Stimulated activated CD8-positive, alpha-beta memory T cell treated with anti-CD3 and anti-CD28 coated beads, Interleukin-4, amount 100 ng/mL, for 1 hour (primary cell): ENCODE measurements at places on chromosomes 1 and 21.

- no peak for DNase-seq
These were observed 18.2 kb upstream of the MPZL1 start for GRCh38 chr1:167703557-167703956.

DNA sequence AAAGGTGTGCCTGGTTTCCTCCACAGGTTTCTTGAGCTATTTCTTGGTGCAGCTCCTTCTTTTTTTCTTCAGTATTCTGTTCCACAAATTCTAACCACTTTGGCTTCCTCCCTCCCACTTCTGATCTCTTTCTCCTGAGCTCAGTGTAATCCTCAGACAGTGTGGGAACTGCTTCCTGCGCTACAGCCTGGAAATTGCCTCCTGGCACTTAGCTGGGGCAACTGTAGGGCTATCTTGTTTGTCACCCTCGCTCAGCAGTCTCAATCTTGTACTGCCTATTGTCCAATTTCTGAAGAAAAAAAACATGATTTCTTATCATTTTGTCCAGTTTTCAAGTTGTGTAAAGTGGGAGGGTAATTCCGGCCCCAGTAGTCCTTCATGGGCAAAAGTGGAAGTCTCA is 24.0 kb upstream of the GALNT2 start:
- no peak for DNase-seq

DNA sequence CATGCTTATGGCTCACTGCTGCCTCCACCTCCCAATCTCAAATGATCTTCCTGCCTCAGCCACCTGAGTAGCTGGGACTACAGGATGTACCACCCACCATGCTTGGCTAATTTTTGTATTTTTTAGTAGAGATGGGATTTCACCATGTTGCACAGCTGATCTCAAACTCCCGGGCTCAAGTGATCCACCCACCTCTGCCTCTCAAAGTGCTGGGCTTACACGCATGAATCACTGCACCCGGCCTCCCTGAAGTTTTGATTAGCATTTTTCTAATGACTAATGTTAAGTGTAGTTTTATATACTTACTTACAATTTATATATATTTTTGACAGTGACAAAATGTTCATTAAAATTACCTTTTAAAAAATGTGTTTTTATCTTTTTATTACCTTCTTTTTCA is 41.1 kb downstream of the ZNF678 start:
- no peak for DNase-seq

- no peak for DNase-seq
These were observed 121.3 kb downstream of the MAST2 start for GRCh38 chr1:45924736-45925135.

DNA sequence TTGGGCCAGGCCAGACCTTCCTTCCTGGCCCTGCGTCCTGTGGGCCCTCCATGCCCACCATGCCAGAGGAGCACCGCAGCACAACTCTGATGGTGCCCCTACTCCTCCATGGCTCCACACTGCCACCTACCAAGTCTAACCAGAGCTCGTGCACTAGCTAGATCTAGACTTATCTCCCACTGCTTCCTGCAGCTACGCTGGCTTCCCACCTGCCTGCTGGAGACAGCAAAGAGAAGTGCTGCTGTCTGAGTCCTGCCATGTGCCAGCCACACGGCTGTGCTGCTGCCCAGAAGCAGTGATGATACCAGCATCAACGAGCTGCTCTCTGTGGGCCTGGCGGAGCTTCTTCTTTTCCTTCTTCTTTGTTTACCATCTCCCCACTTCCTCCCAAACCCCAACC is 4.5 kb downstream of the GUCA2B start:
- no peak for DNase-seq
